ENCODE measurements at places on chromosomes 12 and 14.

DNA sequence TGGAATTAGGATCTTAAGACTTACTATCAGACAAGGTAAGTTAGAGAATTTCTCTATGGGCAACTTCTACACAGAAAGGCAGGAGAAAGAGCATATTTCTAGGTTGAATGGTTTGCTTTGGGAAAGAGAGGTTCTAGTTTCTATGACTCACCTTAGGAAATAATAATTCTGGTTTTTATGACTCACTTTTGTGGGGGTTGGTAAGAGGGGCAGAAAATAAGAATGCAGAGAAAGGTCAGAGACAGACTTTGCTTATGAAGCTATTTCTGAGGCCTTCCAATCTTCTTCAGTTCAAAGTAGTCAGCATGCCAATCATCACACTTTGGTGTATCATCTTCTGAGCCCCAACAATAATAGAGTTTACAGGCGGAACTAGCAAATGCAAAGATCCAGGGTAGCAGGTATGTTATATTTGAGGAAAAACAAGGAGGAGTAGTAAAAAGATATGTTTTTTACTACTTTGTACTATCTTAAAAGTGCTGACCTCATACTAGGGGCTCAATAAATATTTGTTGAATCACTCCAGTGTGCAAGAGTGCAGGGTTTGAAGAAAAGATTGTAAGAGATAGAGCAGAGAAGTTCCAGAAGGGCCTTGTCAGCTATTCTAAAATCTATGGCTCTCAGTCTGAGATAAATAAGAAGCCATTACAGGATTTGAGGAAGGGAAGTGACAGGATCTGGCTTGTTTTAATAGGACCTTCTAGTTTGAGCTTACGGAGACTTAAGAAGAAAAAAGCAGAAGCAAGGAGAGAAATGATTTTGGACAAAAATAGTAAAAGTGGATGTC is 56.7 kb upstream of the LRFN5 start:
- DNase-seq: no peak

DNA sequence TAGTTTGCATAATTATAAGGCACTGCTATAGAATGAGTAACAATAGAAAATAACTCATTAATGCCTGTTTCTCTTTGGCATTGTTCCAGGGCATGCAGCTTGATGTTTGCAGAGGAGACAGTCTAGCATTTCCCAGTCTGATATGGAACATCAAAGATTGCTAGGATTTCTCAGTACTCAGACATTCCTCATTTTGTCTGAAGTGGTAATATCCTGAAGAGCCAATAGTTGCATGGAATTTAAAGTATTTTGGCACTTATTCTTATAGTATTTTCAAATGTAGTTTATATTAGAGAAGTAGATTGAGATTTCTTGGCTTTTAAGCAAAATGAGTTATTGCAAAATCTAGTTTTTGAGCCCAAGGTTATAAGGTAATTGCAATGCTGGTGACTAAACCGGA is 337.3 kb upstream of the E2F7 start:
- DNase-seq: no peak

DNA sequence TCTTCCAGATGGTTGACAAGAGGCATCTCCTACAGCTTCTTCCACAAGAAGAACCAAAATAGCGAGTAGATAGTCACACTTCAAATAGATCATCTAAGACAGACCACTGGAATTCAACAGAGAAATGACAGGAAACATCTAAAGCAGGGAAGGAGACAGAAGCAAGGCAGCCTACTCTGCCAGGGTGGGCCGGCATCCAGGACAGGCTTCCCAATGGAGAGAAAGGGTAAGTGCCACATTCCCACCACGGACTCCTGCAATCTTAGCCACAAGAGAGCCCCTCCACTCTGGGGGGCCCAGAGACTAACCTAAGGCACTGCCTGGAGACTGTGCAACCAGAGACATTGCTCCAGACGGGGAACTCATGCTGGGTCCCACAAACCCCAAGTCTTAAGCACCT is 154.5 kb downstream of the NDUFA12 start:
- DNase-seq: no peak

DNA sequence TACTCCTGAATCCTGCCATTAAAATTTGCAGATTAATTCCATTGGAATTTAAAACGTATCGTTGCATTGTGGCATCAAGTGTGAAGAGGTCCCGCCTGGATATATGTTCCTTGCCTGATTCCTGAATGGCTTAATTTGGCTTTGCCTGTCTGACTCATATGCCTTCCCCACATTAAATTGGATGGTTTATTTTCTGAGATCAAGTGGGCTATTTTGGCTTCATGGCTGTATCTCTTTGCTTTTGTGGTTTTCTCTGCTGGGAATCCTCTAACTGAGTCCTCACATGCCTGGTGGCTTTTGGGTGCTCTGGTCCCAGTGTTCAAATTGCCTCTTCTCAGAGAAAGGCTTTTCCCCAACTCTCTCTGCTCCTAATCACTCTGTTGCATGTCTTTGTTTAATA is 127.9 kb upstream of the DYRK2 start:
- DNase-seq: no peak

GRCh38 chr14:61927060-61927459 is 164.8 kb downstream of the SNAPC1 start:
- DNase-seq: no peak

DNA sequence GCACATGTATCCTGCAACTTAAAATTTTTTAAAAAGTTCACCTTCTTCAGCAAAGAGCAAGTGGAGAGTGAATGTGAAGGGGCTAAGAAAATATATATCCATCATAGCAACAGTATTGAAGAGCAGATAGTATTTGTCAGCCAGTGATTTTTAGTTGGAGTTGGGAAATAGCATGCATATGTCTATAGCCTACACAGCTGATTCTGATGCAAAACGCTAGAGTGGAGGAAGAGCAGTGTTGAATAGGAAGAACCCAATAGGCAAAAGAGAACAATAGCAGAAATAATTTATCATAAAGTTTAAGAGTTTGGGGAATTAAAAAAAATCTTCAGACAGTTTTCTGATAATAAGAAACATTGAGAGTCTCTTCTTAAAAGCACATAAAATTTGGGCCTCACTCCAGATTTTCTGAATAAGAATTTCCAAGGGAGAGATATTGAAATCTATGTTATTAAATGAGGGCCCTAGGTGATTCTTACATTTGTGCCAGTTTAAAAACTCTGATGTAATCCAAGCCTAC is 12.0 kb downstream of the PDE6H start:
- no peak for DNase-seq

DNA sequence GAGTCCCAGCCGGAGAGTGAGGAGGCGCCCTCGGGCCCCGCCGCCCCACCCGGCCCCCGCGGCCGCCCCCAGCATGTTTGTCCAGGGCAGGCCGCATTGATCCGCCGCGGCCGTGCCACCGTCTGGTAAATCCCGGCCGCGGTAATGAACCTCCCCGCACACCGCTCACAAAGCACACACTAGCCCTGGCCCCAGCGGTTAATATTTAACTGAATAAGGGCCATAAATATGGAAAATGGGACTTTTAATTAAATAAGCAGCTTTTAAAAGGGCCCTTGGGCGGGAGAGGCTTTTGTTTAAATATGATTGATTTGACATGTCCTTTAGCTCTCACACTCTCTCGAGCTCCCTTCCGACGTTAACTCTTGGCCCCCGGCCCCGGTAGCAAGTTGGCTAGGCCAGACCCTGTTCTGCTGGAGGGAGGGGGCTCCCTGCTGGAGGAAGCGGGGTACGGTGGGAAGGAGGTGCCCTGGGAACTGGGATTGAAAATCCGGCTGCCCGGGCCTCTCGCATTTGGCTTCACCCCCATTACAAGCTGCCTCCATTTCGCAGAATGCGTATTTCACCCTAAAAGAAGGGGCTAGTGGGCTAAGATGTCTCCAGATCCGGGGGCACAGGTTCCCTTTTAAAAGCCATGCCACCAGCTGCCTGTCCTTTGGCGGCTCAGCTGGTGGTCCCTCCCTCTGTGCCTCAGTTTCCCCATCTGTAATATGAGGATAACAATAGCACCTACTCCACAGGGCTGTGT is 199.8 kb downstream of the RBM19 start:
- DNase-seq: no peak

All from NK-92 treated with Interleukin-12 subunit alpha and Interleukin-12 subunit beta, amount 100 ng/mL, for 24 hours (cell line).